Sciatic nerve (tissue), 2 donors: ENCODE measurements at places on chromosomes 6 and 20. TPM values are rescaled to one million over a fixed set of nuclear protein-coding genes. Genes with fewer than 3 reads are reported as not detected.

AFG1L gene
- 8.8 TPM for total RNA-seq

DHX35 gene
- total RNA-seq: 11.3 TPM

DNA sequence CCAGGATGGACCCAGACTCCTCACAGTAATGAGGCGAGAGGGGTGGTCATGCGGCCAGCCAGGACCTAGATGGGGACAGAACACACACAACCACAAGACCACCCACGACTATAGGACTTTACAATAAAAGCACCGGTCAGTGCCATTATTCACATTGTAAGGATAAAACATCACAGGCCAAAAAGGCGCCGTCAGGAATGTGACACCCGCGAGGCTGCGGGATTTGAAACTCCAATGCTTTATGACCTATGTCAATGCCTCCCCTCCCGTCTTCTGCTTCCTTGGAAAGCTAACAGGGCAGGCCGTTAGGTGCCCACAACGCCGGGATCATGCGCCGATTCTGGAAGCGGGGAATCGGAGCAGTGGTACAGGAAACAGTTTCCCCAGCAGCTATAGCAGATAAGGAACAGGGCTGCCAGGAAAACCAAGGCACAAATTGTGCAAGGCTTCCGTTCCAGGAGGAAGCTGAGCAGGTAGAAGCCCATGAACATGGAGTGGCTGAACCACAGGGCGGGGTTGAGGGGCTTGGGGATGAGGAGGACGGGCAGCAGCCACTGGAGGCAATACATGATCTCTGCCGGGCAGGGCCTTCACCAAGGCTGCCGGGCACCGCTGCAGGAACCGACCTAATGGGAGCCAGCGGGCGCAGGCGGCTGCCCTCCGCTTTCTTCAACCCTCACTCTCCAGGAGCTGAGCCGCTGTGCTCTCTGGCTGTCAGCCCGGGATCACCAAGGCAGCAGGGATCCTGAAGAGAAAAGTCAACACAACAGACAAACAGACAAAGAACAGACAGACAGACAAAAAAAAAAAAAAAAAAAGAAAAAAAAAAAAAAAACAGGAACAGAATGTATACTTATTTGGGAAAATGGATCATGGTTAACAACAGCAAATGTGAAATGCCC is 2.2 kb upstream of the NNAT start:
- no peak for DNase-seq

DNA sequence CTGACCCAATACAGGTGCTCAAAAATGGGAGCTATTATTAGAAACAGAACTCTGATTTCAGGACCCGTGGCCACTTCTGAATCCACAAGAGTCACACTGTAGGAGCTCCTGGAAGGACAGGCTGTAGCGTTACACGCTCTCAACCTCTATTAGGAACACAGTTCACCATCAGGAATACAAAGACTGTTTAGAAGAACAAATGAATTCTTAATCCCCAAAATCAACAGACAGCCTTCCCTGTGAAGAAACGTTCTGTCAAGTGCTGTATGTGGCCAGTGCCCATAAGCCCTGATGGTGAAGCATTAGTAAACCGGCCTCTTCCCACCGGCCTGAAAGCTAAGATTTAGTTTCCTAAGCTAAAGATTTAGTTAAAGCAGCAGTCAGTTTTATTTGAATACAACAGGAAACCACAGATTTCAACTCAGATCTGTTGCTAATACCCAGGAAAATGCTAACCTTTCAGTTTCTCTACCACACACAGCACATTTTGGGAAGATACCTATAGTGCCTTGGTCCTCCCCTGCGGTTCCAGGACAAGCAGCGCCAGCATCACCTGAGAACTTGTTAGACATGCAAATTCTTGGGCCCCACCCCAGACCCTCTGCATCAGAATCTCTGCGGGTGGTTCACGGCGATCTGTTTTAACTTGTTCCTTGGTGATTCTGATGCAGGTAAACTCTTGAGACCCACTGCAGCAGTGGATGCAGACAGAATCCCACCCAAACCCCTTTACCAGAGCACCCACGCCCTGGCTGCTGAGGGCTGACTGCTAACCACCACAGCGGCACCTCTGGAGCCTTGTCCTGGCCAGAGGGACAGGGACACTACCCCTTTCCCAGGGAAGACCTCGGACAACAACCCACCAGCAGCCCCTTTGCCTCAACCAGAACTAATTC is 33.4 kb downstream of the MTRES1 start:
- DNase-seq: no peak

DNA sequence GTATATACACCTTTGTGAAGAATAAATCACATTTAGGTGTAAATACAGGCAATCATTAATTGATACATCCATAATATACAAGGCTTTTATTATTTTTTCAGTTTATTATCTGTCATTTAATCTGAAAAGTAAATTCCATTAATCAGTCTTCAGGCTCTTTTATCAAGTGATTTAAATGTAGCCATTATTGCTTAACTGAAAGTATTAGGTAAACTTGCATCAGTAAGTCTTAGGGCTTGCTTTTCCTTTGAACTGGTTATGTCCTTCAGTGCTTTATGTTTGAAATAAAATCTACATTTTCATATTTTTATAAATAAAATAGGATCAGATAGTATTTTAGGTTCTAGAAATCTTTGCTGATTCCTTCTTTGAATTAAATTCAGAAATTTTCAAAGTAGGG is 4.1 kb downstream of the TPBG start:
- DNase-seq: no peak

RBM24 gene
- total RNA-seq: 3.1 TPM

SPDEF gene
- not detected for total RNA-seq

GRCh38 chr6:139540894-139541293 is 166.4 kb upstream of the CITED2 start:
- DNase-seq: no peak

DNA sequence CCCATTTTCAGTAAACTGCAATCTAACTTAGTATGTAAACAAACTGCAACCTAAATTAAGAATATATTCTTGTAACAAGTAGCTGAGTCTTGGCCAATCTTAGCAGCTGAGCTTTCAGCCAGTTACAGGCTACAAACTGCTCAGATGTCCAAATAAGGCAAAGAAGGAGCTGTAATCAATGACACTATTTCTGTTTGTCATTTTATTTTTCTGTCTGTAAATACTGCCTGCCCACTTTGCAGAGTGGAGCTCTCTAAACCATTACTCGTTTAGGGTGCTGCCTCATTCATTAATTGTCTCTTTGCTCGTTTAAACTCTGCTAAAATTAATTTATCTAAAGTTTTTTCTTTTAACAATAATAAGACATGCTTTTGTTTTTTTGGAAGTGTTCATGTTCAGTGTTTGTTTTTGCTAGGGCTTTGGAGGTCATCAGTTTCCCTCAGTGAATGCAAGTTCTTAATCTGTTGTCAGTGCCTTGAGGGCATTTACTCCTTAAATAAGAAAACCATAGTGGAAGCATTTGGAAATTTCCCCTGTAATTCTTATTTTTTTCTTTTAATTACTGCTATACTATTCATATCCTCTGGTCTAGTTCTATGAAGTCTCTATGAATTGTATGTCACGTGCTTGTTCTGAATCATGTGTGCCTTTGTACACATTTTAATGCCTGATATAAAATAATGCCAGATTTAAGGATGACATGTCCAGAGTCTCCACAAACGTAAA is 3.6 kb upstream of the PRL start:
- no peak for DNase-seq

DOK5 gene
- total RNA-seq: 13.6 TPM

DNA sequence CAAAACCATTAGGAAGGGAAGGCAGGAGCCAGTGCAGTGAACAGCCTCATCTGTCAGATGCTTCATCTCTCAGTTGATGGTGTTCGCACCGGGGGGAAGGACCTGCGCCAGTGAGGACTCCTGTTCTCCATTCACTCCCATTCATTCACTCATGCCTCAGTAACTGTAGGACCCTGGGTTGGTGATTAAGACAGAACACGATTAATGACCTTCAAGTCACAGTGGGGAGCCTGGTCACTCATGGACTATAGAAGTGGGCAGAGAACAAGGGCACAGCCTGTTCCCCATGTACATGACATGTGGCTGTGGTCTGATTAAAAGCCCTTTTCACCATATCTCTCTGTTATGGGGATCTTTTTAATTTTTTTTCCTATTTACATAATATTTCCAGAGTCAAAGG is 113.3 kb downstream of the RPS12 start:
- DNase-seq: no peak

GRCh38 chr6:118645395-118645794 is 6.0 kb downstream of the CEP85L start:
- no peak for DNase-seq

TUBB gene
- 292 TPM for total RNA-seq

ANGPT4 gene
- 0.27 TPM for total RNA-seq

- DNase-seq: no peak
Observed at GRCh38 chr20:32229251-32229747, 21.6 kb downstream of the POFUT1 start.
